Adipocyte (in vitro differentiated cells): ENCODE measurements at places on chromosomes 11 and 22.

- DNase-seq, result peak; percentile 34
Observed at GRCh38 chr22:35524966-35525686, 15.5 kb upstream of the RASD2 start.

- no peak for DNase-seq
Observed at GRCh38 chr22:47463220-47463619, 700.8 kb downstream of the TBC1D22A start.

- DNase-seq, result no peak
Observed at GRCh38 chr11:67117672-67118180, 1.3 kb upstream of the KDM2A start.

DNA sequence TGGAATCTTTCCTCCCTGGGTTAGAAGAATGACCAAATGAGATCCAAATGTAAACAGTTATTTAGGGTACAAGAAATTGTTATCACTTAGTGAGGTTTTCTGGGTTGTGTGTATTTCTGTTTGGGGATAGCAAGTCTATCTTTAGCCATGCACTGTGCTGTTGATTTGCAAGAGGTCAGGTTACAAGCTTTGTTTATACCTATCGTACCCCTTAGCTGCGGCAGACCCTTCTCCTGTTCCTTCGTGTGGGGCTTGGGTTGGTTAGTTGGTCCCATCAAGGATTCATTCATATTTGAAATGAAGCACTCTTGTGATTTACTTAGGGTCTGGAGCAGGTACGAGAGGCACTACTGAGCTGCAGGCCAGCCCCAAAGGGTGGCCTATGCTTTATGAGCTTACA, 72.6 kb downstream of the USP35 start:
- no peak for DNase-seq

- peak; percentile 60 for DNase-seq
Observed at GRCh38 chr22:45268167-45268957, 16.4 kb upstream of the UPK3A start.

GRCh38 chr22:29206372-29207242, 911 bp downstream of the EMID1 start:
- DNase-seq, result no peak

GRCh38 chr11:128517451-128518230, 69.7 kb downstream of the ETS1 start:
- DNase-seq, result peak; percentile 80

GRCh38 chr11:69986830-69987229, 91.3 kb upstream of the ANO1 start:
- no peak for DNase-seq
